ENCODE measurements at places on chromosomes 12 and 14.

- DNase-seq: no peak
Observed at GRCh38 chr14:21852061-21852664, 178.5 kb upstream of the OR4E1 start.

DNA sequence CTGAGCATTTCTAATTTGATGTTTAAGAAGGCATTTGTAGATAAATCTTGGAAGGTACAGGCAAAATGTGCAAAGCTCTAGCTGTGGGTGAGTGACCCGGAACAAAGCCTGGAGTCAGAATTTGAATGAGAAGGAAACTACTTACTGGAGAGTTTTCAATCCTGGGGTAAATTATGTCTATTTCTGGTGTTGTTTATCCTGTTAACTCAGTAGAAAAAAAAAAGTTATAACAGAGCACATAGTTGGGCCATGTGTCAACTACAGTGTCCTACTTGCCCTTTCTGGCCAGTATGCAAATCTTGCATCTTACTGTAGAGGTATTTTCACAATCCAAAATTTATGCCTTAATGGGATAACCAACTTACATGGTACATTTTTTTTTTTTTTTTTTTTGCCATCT lies 182.3 kb downstream of the SYNE2 start:
- no peak for DNase-seq

GRCh38 chr14:90551070-90551704 lies 154.4 kb downstream of the CALM1 start:
- no peak for DNase-seq

- DNase-seq: no peak
Observed at GRCh38 chr14:53703457-53703856, 253.2 kb downstream of the BMP4 start.

- DNase-seq: no peak
Observed at GRCh38 chr12:5689773-5690172, 255.3 kb downstream of the ANO2 start.

- no peak for DNase-seq
Observed at GRCh38 chr14:69648480-69649451, 37.4 kb downstream of the SUSD6 start.

DNA sequence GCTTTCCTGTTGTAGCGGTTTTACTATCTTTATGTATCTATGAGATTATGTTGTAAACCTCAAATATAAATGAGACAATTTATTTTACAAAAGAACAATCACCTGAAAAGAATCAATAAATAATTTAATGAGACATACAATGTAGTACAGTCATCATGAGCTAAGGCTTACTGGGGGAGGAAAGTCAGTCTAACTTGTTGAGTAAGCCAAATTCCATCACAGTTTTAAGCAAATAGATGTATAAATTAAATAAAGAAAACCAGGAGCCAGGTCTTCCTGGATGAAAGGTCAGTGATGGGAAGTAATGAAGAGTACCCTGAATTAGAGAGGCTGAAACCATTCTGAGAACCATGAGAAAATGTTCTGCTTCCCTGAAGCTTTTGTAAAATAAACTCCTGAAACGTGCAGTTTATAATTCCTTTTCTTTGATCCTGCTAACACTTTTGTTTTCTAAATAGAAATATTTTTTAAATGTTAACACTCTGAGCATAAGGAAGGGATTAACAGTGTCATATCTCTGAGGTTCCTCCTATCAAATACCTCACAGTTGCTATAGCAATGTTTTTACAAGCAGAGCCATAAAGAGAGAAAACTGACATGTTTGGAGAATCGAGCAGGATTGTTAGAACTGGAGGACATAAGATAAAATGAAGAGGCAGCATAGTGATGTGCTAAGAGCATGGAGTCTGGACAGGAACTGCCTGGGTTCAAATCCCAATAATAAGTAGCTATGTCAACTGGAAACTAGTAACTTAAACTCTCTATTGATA lies 444.9 kb upstream of the FOXG1 start:
- no peak for DNase-seq

- DNase-seq: no peak
Observed at GRCh38 chr12:3820122-3820521, 53.1 kb downstream of the PARP11 start.

DNA sequence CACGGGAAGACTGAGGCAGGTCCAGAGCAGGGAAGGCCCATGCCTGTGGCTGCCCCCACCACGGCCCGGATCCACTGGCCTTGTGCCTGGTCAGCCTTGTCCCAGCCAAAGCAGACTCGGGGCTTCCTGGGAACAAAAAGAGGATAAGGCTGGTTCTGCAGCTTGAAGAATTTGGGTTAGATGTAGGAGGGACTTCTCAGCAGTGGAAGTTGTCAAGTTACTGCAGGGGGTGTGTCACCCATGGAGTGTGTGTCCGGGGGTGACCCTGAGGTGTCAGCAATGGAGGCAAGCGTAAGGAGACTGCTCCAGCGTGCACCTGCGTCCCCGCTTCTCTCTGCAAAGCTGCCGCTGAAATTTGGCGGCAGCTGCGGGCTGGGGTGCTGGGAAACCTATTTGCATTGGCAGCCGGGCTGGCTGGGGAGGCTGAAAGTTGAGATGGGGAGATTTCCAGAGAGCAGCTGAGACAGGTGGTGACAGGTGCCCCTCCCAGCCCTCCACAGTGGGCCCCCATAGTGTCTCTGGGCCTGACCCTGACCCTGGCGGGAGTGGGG lies 12.5 kb upstream of the TNFAIP2 start:
- DNase-seq: no peak

DNA sequence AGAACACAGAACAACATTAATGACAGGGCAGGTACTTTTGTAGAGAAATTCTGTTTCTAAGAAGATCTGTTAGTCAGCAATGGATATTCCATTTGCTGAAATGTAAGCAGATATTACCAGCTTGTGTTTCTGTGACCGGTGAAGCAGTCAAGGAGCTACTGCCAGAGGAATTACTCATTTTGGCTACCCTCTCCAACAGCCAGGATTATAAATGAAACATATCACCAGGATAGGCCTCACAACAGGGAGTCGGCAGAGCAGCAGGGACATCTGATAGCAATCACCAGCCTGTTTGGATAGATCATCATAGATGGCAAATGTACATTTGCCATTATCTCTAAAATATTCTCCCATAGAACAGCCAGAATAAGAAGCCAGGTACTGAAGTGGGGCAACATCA lies 440.7 kb downstream of the KCNH5 start:
- no peak for DNase-seq

- DNase-seq: no peak
Observed at GRCh38 chr12:125079648-125080645, 14.7 kb downstream of the AACS start.

Measured in activated CD8-positive, alpha-beta memory T cell treated with anti-CD3 and anti-CD28 coated beads for 48 hours (primary cell).